ENCODE measurements at places on chromosomes 12 and 14. TPM values are rescaled to one million over a fixed set of nuclear protein-coding genes. Genes with fewer than 3 reads are reported as not detected.

The SALL2 gene
- 62.9 TPM for total RNA-seq

The YBX3 gene
- total RNA-seq: 39.0 TPM

The FLRT2 gene
- 69.6 TPM for total RNA-seq

The P2RX2 gene
- 4.1 TPM for total RNA-seq

The SYCP3 gene
- total RNA-seq: not detected

The DDX23 gene
- total RNA-seq: 65.7 TPM

DNA sequence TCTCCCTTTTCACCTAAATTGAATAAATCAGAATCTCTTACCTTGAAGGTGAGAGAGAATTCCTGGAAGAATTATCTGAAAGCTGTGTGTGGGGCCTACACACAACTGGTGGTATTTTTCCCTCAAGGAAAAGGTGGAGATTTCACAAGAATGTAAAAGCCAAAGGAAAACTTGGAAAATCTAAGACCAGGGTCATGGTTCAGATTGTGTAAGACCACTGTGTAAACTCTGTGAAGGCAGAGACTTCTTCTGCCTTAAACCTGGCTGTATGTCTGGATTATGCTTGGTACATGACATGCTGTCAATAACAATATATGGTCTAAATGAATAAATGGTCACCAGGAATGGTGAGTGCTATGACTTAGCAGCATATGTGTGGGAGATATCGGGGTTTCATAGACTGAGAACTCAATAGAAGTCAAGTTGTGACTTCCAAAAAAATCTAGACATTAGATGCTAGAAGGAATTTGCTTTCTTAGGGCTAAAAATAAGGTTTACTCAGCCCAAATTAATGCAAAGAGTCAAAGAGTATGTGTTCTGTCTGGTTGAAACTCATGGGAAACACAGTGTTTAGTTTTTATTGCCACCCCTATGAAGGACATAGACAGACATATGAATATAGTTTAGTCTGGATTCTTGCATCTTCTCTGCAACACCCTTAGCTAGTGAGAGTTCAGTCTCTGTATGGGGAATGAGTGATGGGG lies 163.7 kb downstream of the SNAPC1 start:
- H3K4me3 ChIP-seq: no peak overlapping the region
- H3K27me3 ChIP-seq: peaks cover 2% of the 10 kb centered on the region
- DNase-seq: no peak

DNA sequence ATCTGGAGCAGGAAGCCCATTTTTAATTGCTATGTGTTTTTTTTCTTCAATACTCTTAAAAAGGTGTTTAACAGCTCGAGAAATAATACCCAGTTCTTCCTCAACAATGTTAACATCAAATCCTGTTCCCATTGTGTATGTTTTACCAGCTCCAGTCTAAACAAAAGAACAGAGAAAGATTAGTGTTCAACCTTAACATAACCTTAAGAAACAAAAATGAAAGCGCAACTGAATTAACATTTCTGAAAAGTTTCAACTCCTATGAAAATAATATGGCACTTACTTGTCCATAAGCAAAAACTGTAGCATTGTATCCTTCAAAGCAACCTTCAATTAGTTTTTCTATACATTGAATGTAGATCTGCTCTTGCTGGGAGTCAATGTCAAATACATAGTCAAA lies 73.2 kb downstream of the KIF21A start:
- H3K36me3 ChIP-seq: no peaks in the 10 kb centered on the region
- no peak overlapping the region for H3K27ac ChIP-seq
- H3K27me3 ChIP-seq: no peaks in the 10 kb centered on the region
- DNase-seq: no peak
- no peak overlapping the region for H3K4me3 ChIP-seq

GRCh38 chr12:3622822-3623690 lies 129.9 kb downstream of the CRACR2A start:
- peaks cover 16% of the 10 kb centered on the region for H3K4me1 ChIP-seq
- no peak overlapping the region for H3K27ac ChIP-seq
- H3K36me3 ChIP-seq: no peaks in the 10 kb centered on the region

DNA sequence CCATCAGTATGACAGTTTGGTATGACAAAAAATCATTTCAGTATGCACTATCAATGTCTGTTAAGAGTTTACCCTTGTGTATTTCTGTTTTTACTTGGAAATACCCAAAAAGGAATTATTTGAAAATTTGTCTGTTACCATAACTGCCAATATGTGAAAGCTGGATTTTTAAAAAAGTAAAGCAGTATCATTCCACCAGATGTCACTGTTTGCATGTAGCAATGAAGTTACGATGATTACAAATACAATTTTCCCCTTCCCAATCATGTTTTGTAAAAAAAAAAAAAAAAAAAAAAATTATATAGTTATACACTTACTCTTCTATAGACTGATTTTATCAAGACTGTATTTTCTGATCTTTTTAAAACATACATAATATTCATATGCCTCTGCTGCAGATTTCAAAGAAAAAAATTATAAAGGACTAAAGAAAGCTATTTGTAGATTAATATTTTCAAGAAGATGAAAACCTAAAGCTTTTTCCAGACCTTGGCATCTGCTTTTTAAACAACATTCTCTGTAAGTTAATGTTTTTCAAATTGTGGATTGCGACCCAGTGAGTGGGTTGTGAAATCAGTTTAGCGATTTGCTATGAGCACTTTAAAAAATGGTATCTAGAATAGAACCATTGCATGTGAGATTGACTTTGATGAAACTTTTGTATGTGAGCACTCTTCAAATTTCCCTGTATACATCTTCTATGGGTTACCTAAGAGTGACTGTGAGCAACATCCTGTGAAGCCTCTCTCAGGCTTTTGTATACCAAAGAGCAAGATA lies 114.2 kb downstream of the TTC6 start:
- DNase-seq: no peak
- no peaks in the 10 kb centered on the region for H3K36me3 ChIP-seq
- H3K4me1 ChIP-seq: peaks cover 6% of the 10 kb centered on the region
- H3K27me3 ChIP-seq: peaks cover 1% of the 10 kb centered on the region
- no peak overlapping the region for H3K27ac ChIP-seq

GRCh38 chr14:104135904-104136471 lies 2.4 kb upstream of the KIF26A start:
- no peak overlapping the region for H3K27ac ChIP-seq
- H3K4me3 ChIP-seq: no peak overlapping the region
- H3K4me1 ChIP-seq: peaks cover 2% of the 10 kb centered on the region
- DNase-seq: peak; percentile 57
- H3K36me3 ChIP-seq: no peaks in the 10 kb centered on the region

DNA sequence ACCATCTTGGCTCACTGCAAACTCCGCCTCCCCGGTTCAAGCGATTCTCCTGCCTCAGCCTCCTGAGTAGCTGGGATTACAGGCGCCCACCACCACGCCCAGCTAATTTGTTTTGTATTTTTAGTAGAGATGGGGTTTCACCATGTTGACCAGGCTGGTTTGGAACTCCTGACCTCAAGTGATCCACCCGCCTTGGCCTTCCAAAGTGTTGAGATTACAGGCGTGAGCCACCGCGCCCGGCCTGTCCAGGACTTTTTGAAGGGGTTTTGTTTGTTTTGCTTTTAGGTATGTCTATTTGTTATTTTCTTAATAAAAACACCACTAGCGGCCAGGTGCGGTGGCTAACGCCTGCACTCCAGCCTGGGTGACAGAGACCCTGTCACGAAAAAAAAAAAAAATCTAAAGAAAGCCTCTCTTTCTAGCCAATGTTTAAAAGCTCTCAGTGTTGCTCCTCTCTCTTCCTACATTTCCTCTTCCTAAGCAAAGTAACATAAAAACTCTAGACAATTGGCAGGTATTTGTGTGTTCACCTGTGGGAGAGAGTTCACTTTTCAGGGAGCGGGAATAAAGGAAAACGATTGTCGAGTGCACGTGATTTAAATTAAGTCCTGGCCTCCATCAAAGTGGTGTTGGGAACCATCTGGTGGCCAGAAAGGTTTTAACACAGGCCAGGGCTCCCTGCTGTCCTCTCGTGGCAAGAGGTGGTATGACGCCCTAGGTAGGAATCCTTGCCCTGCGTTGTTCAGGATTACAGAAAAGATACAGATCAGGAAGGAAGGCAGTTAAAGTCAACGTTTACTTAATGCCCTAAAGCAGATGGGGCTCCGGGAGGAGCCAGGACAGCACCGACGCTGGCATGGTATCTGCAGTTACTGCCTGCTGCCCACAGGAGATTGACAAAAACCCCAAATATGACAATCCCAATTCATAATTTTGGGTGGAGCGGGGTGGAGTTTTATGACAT lies 36.2 kb upstream of the ATP23 start:
- H3K4me3 ChIP-seq: peak overlapping the region; percentile 25
- H3K27ac ChIP-seq: peak overlapping the region; percentile 31
- H3K27me3 ChIP-seq: peaks cover 2% of the 10 kb centered on the region
- H3K4me1 ChIP-seq: peaks cover 13% of the 10 kb centered on the region
- no peaks in the 10 kb centered on the region for H3K36me3 ChIP-seq

DNA sequence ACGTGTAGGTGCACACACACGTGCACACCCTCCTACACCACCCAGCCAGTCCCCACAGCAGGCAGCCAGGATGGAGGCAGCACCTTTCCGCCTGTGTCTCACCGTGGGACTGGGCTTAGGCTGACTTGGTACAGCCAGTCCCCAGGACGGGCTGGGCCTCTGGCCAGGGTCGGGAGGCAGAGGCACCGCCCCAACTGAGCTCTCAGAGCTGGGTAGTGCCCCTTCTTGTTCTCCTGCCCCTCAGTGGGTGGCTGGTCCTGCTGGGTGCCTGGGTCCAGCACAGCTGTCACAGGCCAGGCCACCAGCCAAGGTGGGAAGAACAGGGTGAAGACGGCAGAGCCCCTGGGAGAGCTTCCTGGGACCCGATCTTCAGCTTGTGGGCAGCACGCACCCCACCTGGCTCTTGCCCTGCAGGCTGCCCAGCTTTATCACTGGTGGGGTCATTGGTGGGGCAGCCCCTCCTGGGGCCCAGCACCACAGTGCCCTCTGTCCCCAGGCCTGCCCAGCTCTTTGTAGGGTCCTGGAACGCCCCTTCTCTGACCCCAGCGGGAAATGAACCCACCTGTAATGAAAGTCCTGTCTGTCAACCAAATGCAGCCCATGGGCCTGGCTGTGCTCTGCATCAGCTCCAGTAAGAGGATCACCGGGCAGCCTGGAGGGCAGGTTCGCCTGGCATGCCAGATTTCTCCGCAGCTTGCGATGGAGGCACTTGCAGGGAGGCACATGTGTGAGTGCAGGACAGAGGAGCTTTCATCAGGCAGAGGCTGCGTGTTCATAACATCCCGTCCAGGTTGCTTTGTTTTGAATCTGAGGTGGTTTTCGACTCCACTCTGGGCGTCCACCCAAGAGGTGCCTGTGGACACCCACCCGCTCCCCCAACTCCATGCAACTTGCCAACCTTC lies 14.7 kb downstream of the CDCA4 start:
- H3K27ac ChIP-seq: no peak overlapping the region
- peaks cover 14% of the 10 kb centered on the region for H3K4me1 ChIP-seq
- peaks cover 2% of the 10 kb centered on the region for H3K27me3 ChIP-seq
- DNase-seq: no peak
- H3K36me3 ChIP-seq: no peaks in the 10 kb centered on the region

- H3K4me1 ChIP-seq: peaks cover 46% of the 10 kb centered on the region
- no peak for DNase-seq
- H3K27me3 ChIP-seq: peaks cover 9% of the 10 kb centered on the region
Measured at GRCh38 chr12:97300891-97301290, 161.7 kb upstream of the RMST start.

DNA sequence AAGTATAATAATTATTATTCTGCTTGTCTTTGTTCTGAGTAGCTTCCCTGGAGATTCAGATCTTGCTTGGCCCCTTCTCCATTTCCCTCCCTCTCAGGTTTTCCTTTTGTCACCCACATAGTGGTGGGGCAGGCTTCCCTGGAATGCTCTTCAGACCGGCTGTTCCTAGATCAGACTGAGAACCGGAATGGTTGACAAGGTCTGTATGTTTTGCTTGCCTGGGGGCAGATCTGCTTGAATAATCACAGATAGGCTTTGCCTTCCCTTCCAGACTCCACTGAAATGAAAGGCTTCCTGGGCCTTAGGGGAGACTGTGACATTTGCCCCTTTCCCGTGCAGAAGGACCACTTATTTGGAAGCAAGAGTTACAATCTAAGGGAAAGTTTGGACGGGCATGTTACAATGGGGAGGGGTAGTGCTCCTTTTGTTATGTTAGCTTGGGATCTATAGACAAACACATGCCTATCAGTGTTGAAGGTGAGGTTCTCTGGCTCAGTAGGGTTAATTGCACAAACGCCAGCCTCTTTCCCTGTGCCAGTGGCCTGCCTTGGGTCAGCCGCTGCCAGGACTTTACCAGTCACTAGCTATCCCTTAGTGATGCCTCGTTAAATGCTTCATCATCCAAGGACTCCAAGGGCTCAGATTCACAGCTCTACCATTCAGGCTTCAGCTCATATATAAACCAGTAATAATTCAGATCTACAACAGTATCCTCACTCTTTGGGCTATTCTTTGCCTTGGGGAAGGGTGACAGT lies 178.6 kb downstream of the SNAPC1 start:
- no peak overlapping the region for H3K4me3 ChIP-seq
- peaks cover 5% of the 10 kb centered on the region for H3K27me3 ChIP-seq
- peaks cover 3% of the 10 kb centered on the region for H3K4me1 ChIP-seq
- no peak overlapping the region for H3K27ac ChIP-seq

- no peak for DNase-seq
- H3K27me3 ChIP-seq: no peaks in the 10 kb centered on the region
- H3K27ac ChIP-seq: no peak overlapping the region
- no peaks in the 10 kb centered on the region for H3K36me3 ChIP-seq
Measured at GRCh38 chr12:85923767-85924331, 49.8 kb downstream of the NTS start.

DNA sequence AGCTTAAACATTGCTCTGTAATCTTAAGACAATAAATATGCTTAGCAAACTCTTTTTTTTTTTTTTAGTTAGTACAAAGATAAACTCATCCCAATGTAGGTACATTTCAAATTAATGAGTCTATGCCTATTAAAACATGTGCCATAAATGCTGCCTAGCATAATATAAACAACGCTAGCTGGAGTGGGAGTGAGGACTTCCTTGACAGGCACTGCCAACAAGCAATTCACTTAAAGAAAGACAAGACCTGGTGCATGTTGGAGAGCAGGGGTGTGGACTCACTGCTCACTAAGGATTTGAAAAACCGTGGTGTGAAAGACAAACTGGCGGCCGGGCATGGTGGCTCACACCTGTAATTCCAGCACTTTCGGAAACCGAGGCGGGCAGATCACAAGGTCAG lies 187.2 kb upstream of the RGS6 start:
- H3K4me3 ChIP-seq: no peak overlapping the region
- no peaks in the 10 kb centered on the region for H3K4me1 ChIP-seq
- DNase-seq: no peak
- peaks cover 3% of the 10 kb centered on the region for H3K27me3 ChIP-seq
- no peak overlapping the region for H3K27ac ChIP-seq
- peaks cover 5% of the 10 kb centered on the region for H3K36me3 ChIP-seq

- H3K27ac ChIP-seq: no peak overlapping the region
- H3K4me1 ChIP-seq: peaks cover 4% of the 10 kb centered on the region
- DNase-seq: no peak
- peaks cover 2% of the 10 kb centered on the region for H3K27me3 ChIP-seq
Measured at GRCh38 chr12:116542345-116542956, 16.7 kb upstream of the MAP1LC3B2 start.

GRCh38 chr14:50065583-50065982 lies 50.8 kb downstream of the VCPKMT start:
- H3K27me3 ChIP-seq: peaks cover 3% of the 10 kb centered on the region
- no peak overlapping the region for H3K4me3 ChIP-seq
- no peak for DNase-seq

- H3K27ac ChIP-seq: peak overlapping the region; percentile 62
- peaks cover 8% of the 10 kb centered on the region for H3K36me3 ChIP-seq
- peaks cover 2% of the 10 kb centered on the region for H3K4me1 ChIP-seq
- peak overlapping the region; percentile 77 for H3K4me3 ChIP-seq
Measured at GRCh38 chr12:132582582-132583410, 27.6 kb downstream of the LRCOL1 start.

All from glutamatergic neuron (in vitro differentiated cells).